SJSA1 (cell line): ENCODE measurements at places on chromosomes 1 and 21. TPM values are rescaled to one million over a fixed set of nuclear protein-coding genes. Genes with fewer than 3 reads are reported as not detected.

DNA sequence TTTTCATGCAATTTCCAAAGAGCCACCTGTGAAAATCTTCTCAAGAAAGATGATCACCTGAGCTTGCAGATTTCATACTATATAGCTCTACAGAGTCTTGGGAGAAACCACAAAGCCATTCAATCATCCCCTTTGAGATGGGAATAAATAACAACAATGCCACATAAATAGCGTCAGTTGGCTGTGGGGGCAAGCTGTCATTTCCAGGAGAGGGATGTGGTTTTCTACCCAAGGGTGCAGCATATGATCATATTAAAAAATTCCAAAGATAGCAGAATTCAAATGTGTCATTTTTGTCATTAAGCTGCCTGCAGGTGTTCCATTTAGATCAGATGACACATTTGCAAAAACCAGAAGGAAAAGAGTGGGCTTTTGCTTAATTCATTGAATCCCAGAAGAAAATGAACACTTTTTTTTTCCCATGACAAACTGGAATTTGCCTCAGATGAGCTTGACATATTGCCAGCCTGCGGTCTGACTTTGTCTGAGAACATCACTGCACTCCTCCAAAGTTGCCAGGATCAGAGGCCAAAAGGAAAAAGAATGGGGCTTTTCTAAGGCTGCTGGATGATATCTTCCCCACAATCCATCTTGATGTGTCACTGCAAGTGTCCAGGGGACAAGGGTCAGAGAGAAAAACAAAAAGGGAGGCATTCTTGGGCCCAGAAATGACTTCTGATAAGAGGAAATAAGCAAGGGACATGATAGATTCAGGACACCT lies 314.1 kb upstream of the USP25 start:
- no peaks in the 10 kb centered on the region for H3K27me3 ChIP-seq
- no peak overlapping the region for H3K27ac ChIP-seq
- H3K36me3 ChIP-seq, result no peaks in the 10 kb centered on the region
- DNase-seq, result no peak
- no peaks in the 10 kb centered on the region for H3K4me1 ChIP-seq
- H3K4me3 ChIP-seq, result no peak overlapping the region

- H3K4me3 ChIP-seq, result no peak overlapping the region
- peaks cover 52% of the 10 kb centered on the region for H3K36me3 ChIP-seq
- peaks cover 5% of the 10 kb centered on the region; the same call in 1 of the 2 replicates for H3K4me1 ChIP-seq
- DNase-seq, result no peak
Measured at GRCh38 chr1:150072959-150073358, 5.4 kb downstream of the VPS45 start.

DNA sequence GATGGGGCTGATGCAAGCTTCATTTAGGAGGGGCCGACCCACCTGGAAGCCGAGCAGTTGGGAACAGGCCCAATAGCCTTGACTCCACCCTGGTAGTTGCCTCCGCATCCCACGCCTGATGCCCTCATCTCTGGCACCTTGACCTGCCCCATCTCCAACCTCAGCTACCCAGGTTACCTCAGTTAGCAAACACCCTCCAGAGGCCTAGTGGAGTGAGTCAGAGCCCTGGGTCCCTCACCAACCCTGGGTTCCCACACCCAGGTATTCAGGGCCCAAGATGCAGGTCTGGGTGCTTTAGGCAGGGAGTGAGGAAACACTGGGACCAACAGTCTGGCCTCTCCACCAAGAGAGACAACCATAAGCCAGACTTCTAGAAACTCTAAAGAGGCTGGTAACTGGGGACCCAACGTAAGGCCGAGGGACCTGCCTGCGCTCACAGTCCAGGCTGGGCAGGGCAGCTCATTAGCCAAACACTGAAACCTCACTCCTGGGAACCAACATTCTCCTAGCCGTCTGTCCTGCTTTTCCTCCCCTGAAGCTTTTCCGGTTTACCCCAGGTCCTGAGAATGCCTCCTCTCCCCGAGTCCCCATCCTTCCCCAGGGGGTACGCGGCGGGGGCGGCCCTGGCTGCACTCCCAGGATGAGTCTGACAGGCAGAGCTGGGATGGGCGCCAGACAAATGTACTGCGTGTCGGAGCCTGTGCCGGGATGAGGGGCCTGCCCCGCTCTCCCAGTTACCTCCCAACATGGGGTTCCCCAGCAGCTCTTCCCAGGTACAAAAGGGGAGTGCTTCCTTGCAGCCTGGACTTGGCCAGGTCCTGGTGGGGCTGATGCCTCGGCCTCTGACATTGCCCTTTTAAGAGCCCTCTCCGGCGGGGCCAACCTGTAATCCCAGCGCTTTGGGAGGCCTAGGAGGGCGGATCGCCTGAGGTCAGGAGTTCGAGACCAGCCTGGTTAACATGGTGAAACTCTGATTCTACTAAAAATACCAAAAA lies 8.9 kb upstream of the CELSR2 start:
- H3K27ac ChIP-seq, result no peak overlapping the region
- no peaks in the 10 kb centered on the region for H3K4me1 ChIP-seq
- H3K4me3 ChIP-seq, result no peak overlapping the region
- peaks cover 47% of the 10 kb centered on the region for H3K36me3 ChIP-seq
- no peaks in the 10 kb centered on the region for H3K27me3 ChIP-seq
- DNase-seq, result no peak

- H3K27me3 ChIP-seq, result no peaks in the 10 kb centered on the region; the same call in 1 of the 2 replicates
- no peak for DNase-seq
- H3K27ac ChIP-seq, result no peak overlapping the region
- H3K4me3 ChIP-seq, result no peak overlapping the region
- H3K36me3 ChIP-seq, result no peaks in the 10 kb centered on the region
Measured at GRCh38 chr1:78284354-78284753, 206.4 kb upstream of the PTGFR start.

The ACTN2 gene
- total RNA-seq, result not detected in 2 replicates

GRCh38 chr1:230010603-230011332 lies 56.3 kb upstream of the GALNT2 start:
- no peak for DNase-seq
- peaks cover 6% of the 10 kb centered on the region for H3K27me3 ChIP-seq
- H3K4me3 ChIP-seq, result no peak overlapping the region
- no peaks in the 10 kb centered on the region for H3K4me1 ChIP-seq
- H3K27ac ChIP-seq, result no peak overlapping the region
- no peaks in the 10 kb centered on the region for H3K36me3 ChIP-seq

The SUCO gene
- 24.1 and 26.1 TPM in 2 replicates for total RNA-seq

- no peak overlapping the region for H3K27ac ChIP-seq
- H3K36me3 ChIP-seq, result peaks cover 29% of the 10 kb centered on the region
- H3K4me1 ChIP-seq, result peaks cover 8% of the 10 kb centered on the region; the same call in 1 of the 2 replicates
- no peak overlapping the region for H3K4me3 ChIP-seq
Measured at GRCh38 chr21:25967181-25967900, 203.2 kb downstream of the APP start.

The GJB3 gene
- not detected in 2 replicates for total RNA-seq

DNA sequence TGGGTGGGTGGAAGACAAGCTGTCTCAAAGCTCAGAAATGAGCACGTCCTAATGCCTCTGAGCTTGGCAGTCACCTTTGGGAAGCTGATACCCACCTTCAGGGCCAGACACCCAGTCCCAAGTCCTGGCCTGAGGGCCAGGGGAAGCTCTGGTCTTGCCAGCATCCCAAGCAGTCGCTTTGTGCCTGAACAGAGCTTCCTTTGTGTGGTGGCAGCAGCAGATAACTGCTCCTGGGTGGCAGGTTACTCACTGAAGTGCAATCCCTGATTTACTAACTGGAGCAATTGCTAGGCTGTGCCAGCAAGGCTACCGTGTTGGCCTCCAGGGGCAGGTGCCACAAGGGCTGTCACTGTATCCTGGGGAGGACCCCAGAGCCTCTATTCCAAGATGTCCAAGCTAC lies 40.4 kb upstream of the GRHL3 start:
- no peak overlapping the region for H3K4me3 ChIP-seq
- H3K27me3 ChIP-seq, result no peaks in the 10 kb centered on the region
- DNase-seq, result no peak
- no peaks in the 10 kb centered on the region for H3K36me3 ChIP-seq

- H3K27ac ChIP-seq, result no peak overlapping the region
- H3K4me1 ChIP-seq, result no peaks in the 10 kb centered on the region
- no peaks in the 10 kb centered on the region for H3K27me3 ChIP-seq
- peaks cover 54% of the 10 kb centered on the region for H3K36me3 ChIP-seq
- H3K4me3 ChIP-seq, result no peak overlapping the region
- no peak for DNase-seq
Measured at GRCh38 chr1:108785264-108785663, 38.8 kb downstream of the STXBP3 start.

The FGR gene
- not detected in 2 replicates for total RNA-seq

The PTGS2 gene
- total RNA-seq, result 0.13 TPM in 1 of 2 replicates, not detected in the other
